ENCODE measurements at places on chromosomes 16 and 17.

DNA sequence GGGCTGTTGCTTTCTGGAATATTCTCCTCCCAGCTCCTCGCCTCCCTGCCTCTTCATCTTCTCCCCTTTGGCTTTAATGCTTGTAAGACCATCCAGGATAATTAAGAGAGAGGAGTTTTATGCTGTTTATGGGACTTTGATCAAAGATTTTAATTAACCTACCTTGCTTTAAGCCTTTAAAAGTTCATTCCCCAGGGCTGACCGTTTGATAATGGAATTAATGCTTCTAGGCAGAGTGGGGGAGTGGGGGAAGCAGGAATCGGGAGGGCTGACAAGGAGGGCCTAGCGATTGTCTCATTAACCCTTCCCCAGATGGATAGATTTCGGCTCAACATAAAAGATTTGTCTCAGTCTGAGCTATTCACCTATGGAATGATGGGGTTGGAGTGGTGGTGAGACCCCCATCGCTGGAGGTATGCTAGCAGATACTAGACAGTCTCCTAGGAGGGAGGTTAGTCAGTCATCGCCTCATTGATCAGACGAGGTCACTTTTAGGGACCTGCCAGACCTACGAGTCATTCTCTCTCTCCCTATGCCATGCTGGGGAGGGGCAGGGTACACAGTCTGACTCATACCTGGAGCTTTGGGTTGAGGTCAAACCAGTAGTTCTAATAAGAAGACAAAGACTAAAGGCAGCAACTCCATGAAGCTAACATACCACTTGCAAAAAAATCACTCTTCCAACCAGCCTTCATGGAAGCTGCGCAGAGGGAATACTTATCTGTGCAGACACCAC is 236.6 kb upstream of the NLRP1 start:
- DNase-seq: no peak

GRCh38 chr17:65723431-65724151 is 162.1 kb upstream of the AXIN2 start:
- DNase-seq: no peak

- DNase-seq: no peak
These were observed 132.5 kb downstream of the SDK2 start for GRCh38 chr17:73511719-73512115.

GRCh38 chr17:16491703-16492612 is at the start of gene LRRC75A:
Gene LRRC75A, minus strand, starts transcription at chr17:16492193. Its CDS starts 203 bp downstream, at chr17:16491990.
- peak; percentile 74 for DNase-seq

GRCh38 chr16:14179116-14179515 is 108.0 kb downstream of the MRTFB start:
- DNase-seq: no peak

- peak; percentile 44 for DNase-seq
These were observed 7.9 kb downstream of the SLC12A3 start for GRCh38 chr16:56872863-56873391.

- DNase-seq: no peak
These were observed 6.6 kb downstream of the DHODH start for GRCh38 chr16:72015124-72015523.

- DNase-seq: peak; percentile 64
These were observed 539 bp downstream of the LRRC45 start for GRCh38 chr17:82023447-82024241.

DNA sequence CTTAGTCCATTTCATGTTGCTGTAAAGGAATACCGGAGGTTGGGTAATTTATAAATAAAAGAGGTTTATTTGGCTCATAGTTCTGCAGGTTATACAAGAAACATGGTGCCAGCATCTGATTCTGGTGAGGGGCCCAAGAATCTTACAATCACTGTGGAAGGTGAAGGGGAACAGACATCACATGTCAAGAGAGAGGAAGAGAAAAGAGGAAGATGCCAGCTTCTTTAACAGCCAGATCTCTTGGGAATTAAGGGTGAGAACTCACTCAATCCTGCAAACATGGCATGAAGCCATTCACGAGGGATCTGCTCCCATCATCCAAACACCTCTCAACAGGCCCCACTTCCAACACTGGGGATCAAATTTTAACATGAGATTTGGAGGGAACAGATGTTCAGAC is 49.5 kb downstream of the BMERB1 start:
- DNase-seq: no peak

- DNase-seq: no peak
These were observed 14.1 kb downstream of the CFAP20 start for GRCh38 chr16:58114827-58115825.

DNA sequence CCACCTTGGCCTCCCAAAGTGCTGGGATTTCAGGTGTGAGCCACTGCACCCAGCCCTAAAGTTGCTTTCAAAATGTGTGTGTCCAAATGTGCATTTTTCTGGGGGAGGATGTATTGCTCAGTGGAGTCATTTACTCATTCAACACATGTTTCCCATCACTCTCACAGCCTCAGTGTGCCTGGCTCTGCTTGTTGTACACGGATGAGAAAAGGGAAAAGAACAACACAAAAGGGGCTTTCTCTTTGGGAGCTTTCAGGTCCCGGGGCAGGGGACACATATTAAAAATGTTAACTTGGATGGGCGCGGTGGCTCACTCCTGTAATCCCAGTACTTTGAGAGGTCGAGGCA is 1.7 kb upstream of the PPL start:
- no peak for DNase-seq

DNA sequence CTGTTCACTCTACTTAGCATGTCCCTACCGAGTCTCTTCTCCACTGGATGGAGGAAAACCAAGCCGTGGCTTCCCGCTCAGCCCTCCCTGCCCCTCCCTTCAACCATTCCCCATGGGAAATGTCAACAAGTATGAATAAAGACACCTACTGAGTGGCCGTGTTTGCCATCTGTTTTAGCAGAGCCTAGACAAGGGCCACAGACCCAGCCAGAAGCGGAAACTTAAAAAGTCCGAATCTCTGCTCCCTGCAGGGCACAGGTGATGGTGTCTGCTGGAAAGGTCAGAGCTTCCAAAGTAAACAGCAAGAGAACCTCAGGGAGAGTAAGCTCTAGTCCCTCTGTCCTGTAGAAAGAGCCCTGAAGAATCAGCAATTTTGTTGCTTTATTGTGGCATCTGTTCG is 2.8 kb upstream of the LPCAT2 start:
- no peak for DNase-seq

DNA sequence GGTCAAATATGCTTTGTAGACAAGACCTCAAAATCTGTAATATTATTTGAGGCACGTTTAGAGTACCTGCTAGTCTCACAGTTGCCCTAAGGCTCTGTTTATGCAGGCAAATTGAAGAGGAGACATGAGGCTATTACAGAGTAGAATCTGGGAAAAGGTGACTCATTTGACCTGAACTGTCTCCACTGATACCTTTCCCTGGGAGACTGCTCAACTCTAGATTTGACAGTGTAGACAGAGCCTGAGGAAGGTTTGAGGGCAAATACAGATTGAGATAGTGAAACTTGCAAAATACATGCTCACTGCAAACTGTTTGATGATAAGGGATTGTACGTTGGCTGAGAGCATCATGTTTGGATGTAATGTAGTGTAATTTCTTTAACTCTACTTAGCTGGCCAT is 1266.6 kb upstream of the CDH8 start:
- DNase-seq: no peak

- no peak for DNase-seq
These were observed 11.6 kb downstream of the CES2 start for GRCh38 chr16:66946974-66947301.

- peak; percentile 81 for DNase-seq
These were observed 1.2 kb downstream of the STAT3 start for GRCh38 chr17:42386777-42387657.

- peak; percentile 95 for DNase-seq
These were observed 194.0 kb upstream of the CIBAR2 start for GRCh38 chr16:85306071-85306792.

DNA sequence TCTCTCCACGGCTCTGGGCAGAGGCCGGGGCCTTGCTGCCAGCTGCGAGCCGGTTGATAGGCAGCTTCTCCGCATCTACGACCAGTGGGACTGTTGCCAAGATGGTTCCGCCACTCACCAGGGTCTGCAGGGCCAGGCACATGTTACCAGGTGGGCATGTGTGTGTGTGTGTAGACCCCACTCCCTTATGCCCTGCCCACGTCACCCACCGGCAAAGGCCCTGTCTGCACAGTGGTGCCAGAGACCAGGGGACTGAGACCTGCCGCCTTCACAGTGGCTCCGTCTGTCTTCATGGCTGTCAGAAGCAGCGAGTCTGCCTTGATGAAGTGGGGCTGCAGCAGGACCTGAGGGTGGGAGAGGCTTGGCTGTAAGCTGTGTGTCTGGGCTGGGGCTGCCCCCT is 17.7 kb downstream of the SREBF1 start:
- no peak for DNase-seq

- peak; percentile 70 for DNase-seq
These were observed 436.7 kb downstream of the MAF start for GRCh38 chr16:79163691-79164387.

DNA sequence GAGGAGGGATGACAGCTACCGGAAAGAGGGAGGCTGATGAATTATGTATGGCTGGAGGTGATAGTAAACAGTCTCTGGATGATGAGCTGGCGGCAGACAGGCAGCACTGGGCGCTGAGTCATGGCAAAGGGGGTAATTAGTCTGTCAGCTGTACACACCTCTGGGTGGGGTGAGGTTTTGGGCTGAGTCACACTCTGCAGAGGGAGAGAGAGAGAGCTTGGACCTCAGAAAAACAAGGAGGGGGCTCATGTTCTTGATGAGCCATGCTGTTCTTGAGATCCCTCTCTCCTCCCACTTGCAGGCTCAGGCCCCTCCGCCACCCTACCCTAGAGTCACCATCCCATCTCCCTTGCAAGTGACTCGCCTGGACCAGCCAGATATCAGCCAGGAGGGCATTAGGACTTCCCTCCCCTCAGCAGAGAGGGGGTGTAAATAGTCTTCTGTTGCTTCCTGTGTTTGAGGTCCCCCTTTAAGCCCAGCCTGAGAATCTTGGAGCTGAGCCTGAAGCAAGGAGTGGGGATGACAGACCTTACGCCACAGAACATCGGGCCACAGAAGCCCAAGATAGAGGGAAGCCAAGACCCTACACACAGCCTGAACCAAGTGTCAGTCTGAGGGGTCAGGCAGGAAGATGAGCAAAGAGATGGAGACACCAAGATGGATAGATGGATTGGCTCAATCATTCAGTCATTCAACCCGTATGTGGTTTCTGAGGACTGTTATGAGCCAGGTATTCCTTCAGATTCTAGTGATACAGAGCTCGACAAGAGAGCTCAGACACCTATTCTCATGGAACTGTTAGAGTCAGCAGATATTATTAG is 383.2 kb upstream of the CCL2 start:
- peak; percentile 84 for DNase-seq

DNA sequence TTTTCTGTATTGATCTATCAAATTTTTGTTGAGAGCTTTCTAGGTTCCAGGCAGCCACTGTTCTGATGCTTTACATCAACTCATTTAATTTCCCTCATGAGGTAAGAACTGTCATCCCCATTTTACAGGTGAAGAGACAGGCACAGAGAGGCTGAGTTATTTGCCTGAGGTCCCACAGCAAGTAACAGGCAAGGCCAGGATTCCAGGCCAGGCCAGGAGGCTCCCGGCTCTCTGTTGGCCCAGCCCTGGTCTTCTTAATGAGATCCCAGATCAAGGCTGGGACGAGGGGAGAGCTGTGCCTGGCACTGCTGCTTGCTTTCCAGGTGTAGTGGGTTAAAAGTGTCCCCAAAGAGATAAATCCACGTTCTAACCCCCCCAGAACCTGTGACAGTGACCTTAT is 22.4 kb upstream of the RMI2 start:
- DNase-seq: no peak

GRCh38 chr17:76578376-76578775 is 7.3 kb downstream of the ST6GALNAC2 start:
- no peak for DNase-seq

DNA sequence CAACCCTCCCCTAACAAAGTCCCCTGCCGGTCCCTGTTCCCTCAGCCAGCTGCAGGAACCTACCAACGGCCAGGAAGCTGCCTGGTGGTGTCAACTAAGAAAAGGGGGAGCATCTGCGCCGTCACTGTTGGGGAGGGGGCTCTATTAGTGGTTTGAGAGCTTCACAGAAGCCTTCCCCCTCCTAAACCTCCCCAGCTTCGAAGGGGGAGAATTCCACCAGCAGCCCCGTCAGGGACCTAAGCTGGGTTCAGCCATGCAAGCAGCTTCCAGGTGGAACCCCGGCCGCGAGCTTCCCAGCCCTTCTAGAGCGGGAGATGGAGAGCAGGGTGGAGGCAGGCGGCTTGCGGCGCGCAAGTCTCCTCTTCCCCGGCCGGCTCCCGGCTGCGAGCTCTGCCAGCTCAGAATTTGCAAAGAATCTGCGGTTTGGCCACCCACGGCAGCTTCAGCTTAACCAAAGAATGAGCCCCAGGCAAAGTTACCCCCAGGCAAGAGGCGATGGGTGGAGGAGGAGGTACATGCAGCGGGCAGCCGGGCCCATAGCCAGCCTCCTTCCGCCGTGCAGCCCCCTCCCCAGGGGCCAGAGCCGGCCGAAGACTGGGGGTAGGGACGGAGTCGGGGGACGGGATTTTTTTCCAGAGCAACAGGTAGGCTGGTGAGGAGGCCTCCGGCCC is 33.7 kb downstream of the DDX19A start:
- peak; percentile 74 for DNase-seq

DNA sequence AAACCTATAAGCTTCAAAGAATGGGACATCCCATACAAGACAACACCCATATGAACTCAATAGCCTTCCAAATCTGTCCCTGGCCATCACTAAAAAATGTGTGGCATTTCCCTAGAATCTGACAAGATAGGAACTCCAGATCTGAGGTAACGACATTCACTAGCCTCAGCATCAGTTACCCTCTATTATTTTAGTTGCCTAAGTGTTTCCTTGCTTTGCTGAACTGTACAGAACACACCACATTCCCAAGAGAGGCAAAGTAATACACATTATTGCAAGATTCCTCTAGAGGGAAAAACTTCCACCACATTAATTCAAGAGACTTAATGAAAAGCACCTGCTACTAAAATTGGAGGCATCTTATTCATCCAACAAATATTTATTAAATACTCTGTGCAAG is 5.0 kb downstream of the LSM12 start:
- no peak for DNase-seq

- DNase-seq: no peak
These were observed 37.5 kb upstream of the ACSM2B start for GRCh38 chr16:20613481-20614185.

DNA sequence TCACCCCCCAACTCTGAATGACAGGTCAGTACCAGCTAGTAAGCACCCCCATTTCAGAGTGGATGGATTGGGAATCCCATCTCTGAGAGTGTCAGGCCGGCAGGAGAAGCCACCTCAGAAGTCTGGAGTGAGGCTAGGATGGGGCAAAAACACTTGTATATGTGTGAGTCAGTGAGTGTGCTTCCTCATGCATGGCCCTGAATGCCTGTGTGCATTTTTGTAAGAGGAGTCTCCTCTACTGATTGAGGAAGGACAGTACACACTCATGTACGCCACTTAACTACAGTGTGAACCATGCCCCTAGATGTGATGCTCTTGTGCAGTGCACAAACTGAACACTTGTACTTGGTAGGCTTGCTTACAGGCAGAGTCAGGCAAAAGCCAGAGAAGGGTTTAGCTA is 22.3 kb upstream of the NAGS start:
- no peak for DNase-seq

- no peak for DNase-seq
These were observed 7.3 kb downstream of the C16orf89 start for GRCh38 chr16:5058476-5058875.

GRCh38 chr17:2450016-2450650 is 49.3 kb upstream of the MNT start:
- DNase-seq: no peak

- no peak for DNase-seq
These were observed 18.2 kb upstream of the SP6 start for GRCh38 chr17:47869114-47869513.

All from hematopoietic multipotent progenitor cell treated with erythropoietin and hydrocortisone succinate and interleukin-3 and kit ligand, for 4 days (in vitro differentiated cells).